ENCODE measurements at places on chromosomes 12 and 14.
A peak's percentile ranks its signal among the peaks of the same experiment; 100 is the strongest.

- no peak for DNase-seq
Measured at GRCh38 chr12:75783093-75783877, 248.3 kb downstream of the PHLDA1 start.

- no peak for DNase-seq
Measured at GRCh38 chr14:101077481-101078074, 174.1 kb upstream of the RTL1 start.

GRCh38 chr14:104635717-104636116, 31.1 kb upstream of the TMEM179 start:
- DNase-seq, result no peak

- DNase-seq, result peak; percentile 21
Measured at GRCh38 chr14:93941293-93941910, 14.3 kb downstream of the FAM181A start.

DNA sequence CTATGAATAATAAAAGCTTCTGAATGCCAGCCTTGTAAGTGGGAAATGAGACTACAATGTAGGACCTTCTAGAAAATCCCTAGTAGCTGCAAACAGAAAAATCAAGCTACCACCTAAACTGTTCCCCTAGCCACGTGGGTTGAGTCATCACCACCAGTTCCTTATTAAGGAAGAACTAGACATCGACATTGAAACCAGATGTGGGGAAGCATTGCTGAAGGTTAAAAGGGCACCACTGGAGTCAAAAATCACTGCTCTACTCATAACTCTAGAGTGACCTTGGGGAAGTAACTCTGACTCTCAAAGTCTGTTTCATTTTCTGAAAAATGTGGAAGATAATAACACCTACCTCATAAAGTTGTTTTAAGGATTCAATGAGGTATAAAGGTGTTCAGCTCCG, 9.4 kb upstream of the CNIH1 start:
- peak; percentile 93 for DNase-seq

DNA sequence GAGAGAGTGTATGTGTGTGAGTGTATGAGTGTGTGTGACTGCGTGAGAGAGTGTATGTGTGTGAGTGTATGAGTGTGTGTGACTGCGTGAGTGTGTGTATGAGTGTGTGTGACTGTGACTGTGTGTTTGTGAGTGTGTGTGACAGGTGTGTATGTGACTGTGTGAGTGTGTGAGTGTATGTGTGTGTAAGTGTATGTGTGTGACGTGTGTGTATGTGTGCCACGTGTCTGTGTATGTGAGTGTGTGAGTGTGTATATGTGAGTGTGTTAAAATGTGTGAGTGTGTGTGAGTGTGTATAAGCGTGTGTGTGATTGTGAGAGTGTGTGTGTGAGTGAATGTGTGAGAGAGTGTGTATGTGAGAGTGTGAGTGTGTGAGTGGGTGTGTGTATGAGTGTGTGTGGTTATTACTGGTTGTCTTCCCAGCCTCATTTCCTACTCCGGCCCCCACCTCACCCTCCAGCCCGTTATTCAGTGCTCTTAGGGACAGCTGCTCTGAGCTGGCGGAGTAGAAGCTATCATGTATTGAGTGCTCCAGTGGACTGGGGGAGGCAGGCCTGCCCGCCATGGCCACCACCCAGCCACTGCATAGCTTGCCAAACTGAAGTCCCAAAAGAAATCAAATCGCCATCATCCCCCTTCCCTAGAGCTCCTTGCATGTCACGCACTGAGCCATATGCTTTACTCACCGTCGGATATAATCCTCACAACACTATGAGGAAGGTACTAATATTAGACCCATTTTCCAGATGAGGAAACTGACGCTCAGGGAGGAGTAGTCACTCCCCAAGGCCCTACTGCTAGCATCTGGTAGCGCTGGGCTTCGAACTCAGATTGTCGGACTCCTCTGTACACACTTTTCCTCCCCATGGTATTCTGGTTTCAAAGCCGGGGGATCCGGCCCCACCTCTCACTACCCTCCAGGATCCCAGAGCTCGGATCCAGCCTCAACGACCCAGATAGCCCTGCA, 10.3 kb upstream of the MYL2 start:
- DNase-seq, result no peak

DNA sequence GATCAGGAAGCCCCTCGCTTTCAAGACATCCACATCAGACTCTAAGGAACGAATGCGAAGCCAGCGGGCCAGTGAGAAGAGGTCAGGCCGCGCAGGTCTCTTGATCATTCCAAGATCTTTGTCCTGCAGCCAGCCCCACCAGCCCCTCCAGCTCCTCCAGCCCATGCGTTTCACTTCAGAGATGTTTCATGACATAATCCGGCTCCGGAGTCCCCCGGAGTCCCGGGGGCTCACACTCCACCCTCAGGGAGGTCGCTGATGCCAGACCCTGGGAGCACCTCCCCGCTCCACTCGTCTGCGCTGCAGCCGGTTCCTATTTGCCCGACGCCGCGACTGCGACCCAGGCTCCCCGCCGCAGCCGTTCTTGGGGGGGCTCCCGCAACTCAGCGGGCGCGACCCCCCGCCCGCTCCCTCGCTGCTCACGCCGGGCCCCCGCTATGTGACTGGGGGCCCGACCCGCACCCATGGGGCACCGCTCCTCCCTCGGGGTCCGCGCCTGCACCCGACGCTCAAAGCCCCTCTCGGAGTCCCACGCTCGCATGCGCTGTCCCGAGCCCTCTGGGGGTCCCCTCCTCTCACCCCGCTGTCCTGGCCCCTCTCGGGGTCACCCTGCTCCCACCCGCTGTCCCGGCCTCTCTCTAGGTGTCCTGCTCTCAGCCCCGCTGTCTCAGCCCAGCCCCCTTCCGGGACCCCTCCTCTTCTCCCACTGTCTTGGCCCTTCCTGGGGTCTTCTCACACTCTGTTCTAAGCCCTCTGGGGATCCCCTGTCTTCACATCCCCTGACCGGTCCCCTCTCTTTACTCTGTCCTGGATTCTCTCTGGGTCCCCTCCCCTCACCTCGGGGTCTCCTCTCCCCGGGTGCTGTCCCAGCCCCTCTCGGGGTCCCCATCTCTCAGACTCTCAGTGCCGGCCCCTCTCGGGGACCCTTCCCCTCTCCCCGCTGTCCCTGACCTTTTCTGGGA, 1.1 kb downstream of the TAOK3 start:
- DNase-seq, result no peak

DNA sequence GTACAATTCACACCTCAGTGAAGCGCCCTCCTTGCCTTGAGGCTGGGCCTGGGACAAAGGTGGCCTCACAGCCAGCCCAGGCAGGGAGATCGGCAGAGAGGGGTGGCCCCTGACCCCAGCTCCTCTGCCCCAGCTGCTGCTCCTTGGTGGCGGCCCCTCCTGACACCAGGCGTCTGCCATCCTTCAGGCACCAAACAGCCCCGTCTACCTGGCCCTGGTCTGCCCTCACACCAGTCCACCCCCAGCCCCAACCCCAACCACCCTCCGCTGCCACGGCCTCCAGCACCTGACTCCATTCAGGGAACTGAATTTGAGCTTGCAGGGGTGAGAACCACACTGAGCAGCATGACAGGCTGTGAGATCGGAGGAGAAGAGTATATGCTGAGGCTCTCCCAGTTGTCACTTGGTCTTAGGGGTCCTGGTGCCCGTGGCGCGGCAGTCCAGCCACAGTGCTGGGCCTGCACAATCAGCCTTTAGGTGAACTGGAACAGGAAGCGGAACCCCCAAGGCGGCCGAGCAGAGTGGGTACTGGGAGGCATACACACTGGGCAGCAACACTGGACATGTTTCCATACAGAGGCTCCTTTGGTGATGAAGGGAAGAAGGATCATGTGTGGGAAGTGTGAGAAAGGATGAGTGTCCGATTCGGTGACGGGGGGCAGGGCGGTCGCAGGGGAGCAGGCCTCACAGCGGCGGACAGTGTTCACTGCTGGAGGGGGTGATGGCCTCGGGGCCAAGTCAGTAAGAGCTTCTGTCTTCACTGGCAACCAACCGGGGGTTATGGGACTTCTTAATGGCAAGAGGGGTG, 18.7 kb downstream of the ZFYVE21 start:
- DNase-seq, result no peak

DNA sequence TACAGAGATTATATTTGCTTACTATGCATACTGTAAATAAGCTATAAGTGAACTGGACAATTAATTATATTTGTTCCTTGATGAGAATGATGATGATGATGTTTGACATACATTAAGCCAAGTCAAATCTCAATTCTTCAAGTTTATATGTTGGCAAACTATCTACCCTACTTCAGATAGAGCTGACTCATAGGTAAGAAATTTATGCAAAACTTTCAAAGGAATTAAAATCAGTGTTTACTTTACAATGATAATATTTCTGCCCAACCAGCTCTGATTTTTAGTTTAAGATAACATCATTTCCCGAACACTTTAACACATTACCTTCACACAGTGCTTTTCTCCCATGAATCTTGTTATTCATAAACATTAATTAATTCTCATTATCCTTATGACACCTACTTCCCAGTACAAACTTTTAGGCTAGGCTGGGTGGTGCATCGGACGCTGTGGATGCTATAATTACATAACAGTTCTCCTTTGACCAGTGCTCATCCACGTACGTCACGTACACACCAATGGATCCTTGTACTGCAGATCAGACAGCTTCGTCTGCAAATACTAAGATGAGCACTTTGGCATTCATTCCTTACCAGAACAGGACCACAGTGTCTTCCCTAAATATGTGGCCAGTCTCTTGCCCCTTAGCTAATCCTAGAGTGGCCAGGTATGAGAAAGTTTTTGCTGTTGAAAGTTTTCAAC, 18.3 kb downstream of the BMP4 start:
- no peak for DNase-seq

DNA sequence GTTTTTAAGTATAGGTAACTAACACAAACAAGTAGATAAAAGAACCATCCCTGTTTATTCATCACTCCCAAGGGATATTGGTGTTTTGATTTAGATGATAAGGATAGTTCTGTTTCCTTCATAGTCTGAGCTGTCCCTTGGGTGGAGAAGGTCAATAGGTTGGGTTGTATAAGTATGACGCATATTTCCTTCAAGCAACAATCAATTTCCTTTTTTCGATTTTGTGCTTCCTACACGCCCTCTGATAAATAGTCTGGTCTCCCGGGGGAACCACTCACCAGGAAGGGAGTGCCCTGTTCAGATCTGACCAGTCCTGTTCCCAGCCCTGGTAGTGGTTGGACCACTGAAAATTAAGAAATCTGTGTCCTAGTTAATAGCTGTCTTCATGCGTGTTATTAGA, 378.8 kb upstream of the FAR2 start:
- peak; percentile 22 for DNase-seq

DNA sequence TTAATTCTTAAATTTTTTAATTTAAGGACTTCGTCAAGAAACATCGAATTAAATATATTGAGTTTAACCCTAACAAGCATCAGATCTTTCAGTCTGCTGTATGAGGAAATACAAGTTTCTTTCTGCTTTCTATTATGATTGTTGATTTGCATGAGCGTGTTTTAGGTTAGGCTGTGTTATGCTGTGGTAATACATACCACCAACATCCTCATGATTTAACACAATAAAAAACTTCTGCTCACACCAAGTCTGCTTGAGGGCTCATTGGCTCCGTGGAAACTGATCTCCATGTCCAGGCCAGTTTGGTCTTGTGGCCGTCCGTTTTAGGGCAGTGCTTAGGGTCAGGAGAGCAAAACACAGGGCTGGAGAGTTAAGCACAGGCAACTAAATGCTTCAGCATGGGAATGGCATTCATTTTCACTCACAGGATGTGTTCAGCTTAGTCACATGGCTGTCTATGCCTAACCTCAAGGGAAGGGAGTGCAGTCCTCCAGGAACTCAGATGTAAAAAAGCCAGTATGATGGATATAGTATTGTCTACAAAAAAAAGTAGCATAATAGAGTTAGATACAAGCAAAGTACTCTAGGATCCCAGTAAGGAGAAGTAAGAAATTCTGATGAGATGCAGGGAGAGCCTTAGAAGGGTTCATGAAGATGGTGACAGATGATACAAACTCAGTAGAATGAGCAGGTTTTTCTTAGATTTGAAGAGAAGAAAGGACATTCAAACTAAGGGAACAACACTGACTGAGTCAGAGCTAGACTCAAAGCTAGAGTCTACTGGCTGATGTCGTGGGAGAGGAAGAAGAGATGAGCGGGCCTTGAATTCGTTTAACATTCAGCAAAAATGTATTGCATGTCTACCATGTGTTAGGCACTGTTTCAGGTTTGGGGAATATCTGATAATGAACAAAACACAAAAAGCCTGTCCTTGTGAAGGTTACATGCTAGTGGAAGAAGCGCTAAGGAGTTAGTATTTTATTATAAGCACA, 16.3 kb downstream of the MARK3 start:
- DNase-seq, result peak; percentile 89

DNA sequence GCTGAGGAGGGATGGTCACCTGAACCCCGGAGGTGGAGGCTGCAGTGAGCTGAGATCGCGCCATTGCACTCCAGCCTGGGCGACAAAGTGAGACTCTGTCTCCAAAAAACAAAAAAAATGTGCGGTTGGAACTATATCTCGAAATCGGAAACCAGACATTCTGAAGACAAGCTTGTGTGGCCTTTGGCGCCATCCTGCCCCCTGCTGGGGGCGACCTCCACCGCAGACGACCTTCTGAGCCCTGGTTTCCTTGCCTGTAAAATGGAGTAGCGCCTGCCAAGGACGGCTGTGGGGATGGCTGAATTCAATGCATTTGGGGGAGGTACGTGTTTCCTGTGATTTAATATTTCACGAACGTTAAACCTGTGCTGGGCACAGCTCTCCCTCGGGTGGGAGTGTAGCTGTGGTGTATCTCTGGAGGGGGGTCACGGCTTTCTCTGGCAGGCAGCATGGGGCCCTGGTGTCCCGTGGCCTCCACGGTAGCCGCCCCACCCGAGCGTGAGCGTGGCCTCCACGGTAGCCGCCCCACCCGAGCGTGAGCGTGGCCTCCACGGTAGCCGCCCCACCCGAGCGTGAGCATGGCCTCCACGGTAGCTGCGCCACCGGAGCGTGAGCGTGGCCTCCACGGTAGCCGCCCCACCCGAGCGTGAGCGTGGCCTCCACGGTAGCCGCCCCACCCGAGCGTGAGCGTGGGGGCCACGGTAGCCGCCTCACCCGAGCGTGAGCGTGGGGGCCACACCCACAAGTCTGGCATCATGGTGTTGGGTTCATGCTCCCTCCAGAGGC, 55.3 kb downstream of the LRCOL1 start:
- peak; percentile 20 for DNase-seq

DNA sequence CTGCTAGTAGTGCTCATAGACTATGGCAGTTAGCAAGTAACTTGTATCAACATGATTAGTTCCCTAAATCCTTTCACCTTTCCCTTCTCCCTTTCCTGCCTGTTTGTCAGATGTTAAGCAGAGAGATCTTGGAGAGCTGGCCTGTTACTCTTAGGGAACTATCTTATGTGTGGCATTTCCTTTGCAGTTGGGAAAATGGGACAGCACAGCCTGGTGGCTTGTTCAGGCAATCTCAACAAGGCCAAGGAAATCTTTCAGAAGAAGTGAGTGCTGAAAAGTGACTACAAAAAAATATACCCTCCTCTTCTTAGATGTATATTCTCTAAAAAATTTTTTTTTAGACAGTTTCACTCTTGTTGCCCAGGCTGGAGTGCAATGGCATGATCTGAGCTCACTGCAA, 7.4 kb downstream of the PARP2 start:
- peak; percentile 20 for DNase-seq

GRCh38 chr12:119666900-119667576, 895 bp upstream of the PRKAB1 start:
- DNase-seq, result no peak

DNA sequence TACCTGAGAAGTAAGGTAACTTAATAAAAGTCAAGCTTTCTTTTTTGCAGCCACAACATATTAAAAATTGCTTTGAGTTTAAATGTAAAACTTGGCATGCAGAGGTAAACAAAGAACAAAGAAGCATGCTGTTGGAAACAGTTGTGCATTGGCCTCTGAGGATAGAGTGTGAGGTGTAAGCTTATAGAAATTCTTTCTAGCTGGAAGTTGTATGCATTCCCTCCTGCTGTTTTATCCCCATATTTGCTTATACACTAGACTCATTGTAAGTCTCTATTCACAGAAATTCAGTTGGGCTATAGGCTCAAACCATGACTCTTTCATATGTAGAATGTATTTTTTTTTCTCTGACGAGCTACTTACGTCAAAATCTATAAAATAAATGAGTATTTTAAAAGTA, 316.3 kb downstream of the SLC6A15 start:
- DNase-seq, result no peak

All from fibroblast of mammary gland (primary cell).